ENCODE measurements at places on chromosomes 6 and 20. TPM values are rescaled to one million over a fixed set of nuclear protein-coding genes. Genes with fewer than 3 reads are reported as not detected.

Gene ZNF391
- 14.2 TPM for total RNA-seq

Gene TGM2
- total RNA-seq = 92.8 TPM

DNA sequence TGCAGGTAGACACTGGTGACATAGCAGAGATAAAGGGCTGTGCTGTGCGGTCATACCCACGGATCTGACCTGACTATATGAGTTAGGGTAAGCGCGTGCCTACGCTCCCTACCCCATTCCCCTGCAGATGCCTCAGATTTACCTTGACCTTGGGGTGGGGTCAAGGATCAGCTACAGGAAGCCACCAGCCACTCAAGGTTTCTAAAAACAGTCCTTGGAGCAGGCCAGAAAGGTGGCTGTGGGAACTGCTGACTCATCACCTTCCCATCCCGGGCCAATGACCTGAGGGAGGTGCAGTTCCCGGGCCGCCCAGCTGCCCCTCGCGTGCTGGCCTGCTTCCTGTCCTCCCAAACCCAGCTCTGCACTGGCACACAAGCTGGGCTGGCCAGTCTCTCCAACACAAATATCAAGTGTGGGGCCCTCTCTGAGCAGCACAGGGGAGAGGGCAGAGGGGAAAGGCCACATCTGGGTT, 23.0 kb downstream of the KCNK5 start:
- no peak for DNase-seq
- peaks cover 44% of the 10 kb centered on the region for H3K4me1 ChIP-seq
- no peak overlapping the region for H3K4me3 ChIP-seq
- no peak overlapping the region for H3K27ac ChIP-seq

DNA sequence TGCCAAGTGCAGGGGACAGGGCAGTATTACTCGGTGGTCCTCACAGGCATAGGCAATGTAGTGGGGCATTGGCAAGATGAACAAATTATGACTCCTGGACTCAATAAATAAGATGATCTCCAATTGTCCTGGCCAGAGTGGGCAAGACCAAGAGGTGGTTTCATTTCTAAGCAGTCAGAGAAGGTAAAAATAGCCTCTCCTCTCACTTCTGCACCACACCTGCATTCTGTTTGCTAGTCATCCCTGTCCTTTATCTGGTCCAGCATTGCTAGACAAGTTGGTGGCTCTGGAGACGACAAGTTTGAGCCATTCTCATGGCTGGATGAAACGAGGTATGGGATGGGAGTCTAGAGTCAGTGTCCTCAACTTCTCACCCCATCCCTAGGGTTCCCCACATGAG, 83.0 kb downstream of the BANF2 start:
- no peak overlapping the region for H3K27ac ChIP-seq
- H3K36me3 ChIP-seq = no peaks in the 10 kb centered on the region
- DNase-seq = no peak
- H3K4me3 ChIP-seq = no peak overlapping the region

DNA sequence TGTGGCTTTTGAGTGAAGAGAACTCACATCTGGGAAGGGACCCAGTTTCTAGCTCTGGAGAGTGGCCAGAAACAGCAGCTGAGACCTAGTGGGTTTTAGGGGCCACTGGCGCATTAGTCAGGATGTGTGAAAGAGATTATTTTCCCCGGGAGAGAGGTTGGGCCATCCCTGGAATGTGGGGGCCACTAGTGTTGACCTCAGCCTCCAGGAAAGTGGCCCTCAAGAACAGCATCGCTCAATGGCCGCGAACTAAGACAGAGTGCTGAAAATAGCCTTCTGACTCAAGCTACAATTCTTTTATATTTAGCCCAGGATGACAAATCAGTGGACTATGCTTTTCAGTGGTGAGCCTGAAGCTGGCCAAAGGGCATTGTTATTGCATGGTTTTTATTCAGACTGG, 210.4 kb upstream of the RNF24 start:
- DNase-seq = no peak
- peak overlapping the region; percentile 43 for H3K27ac ChIP-seq
- no peak overlapping the region for H3K4me3 ChIP-seq
- peaks cover 6% of the 10 kb centered on the region for H3K4me1 ChIP-seq

DNA sequence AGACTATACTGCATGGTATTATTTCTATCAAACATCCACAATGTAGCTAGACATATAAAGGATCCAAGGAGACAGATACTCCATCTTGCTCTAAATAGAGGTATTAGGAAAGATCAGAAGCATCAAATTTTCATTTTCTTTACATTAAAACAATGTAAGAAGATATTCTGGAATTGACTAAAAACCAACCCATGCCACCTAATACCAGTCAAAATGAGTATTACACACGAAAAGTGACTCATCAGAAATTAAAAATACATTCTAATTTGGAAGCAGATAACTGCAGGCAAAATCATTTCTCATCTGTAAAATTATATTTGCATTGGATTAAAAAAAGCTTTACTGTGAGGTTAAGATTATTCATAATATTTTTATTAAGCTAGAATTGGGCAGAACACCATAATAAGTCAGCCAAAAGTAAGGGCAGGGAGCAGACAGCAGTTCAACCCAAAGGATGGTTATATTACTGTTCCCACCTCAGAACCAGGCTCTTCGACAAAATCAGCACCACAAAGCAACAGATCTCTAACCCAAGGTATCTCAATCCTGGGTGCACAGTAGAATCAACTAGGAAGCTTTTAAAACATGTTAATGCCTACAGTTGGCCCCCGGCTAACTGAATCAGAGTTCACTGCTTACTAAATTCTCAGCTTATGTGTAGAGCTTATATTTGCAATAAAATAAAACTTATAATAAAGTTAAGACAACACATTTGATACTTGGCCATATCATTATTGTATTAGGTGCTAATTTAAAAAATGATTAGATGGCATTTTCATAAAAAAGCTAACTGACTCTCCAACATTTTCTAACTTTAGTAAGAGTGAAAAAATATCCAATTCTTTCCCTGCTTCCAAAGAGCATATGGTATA, 35.2 kb downstream of the SAMD3 start:
- no peak overlapping the region for H3K4me3 ChIP-seq
- no peaks in the 10 kb centered on the region for H3K4me1 ChIP-seq
- H3K36me3 ChIP-seq = no peaks in the 10 kb centered on the region
- no peak for DNase-seq
- H3K27me3 ChIP-seq = no peaks in the 10 kb centered on the region

DNA sequence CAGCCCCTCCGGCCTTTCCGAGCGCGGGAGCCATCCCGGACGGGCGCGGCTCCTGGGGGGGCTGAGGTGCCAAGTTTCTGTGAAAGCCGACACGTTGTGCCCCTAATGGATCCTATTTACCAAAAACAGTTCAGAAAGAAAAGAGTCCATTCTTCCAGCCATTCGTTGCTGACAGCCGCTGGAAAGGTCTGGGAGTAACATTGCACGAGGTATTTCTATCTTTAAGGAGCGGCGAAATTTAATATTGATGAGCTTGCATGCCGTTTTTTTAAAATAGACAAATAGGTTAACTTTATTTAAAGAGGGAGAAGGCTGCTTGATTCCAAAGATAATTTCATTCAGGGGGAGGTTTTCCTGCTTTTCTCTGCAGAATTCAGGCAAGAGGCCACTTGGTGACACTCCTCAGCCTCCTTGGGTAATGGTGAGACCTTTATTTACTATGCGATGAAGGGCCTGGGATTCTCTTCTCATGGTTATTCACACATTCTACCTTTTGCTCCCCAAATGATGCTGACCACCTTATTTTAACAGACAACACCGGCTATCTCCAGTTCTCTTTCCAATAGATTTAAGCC, 988 bp downstream of the TIAM2 start:
- peak overlapping the region; percentile 36 for H3K27ac ChIP-seq
- DNase-seq = no peak
- no peaks in the 10 kb centered on the region for H3K27me3 ChIP-seq
- H3K36me3 ChIP-seq = no peaks in the 10 kb centered on the region
- peaks cover 11% of the 10 kb centered on the region for H3K4me1 ChIP-seq
- peak overlapping the region; percentile 58 for H3K4me3 ChIP-seq

Gene CAP2
- total RNA-seq = 9.6 TPM

All from vagina (tissue), 2 donors.